A549 treated with Hydrocortisone at 1 μM for 4 hours (cell line): ENCODE measurements at places on chromosomes 12 and 14. TPM values are rescaled to one million over a fixed set of nuclear protein-coding genes. Genes with fewer than 3 reads are reported as not detected.

CDCA3 gene
- 73.1 to 82.3 TPM (median 77.5 TPM) in 5 replicates for total RNA-seq

NKX2-1 gene
- total RNA-seq: 0.05 to 0.10 TPM in 2 of 5 replicates, not detected in the others

FIGNL2 gene
- total RNA-seq: 0.18 to 0.28 TPM (median 0.26 TPM) in 5 replicates

KRT75 gene
- total RNA-seq: 0.07 to 0.18 TPM (median 0.09 TPM) in 5 replicates

RNF212B gene
- not detected in 5 replicates for total RNA-seq

LEMD3 gene
- total RNA-seq: 7.7 to 12.9 TPM (median 10.7 TPM) in 5 replicates

ADAMTS20 gene
- not detected in 5 replicates for total RNA-seq

DTX1 gene
- 0.41 to 0.50 TPM (median 0.45 TPM) in 5 replicates for total RNA-seq

MSI1 gene
- 1.2 to 1.5 TPM (median 1.3 TPM) in 5 replicates for total RNA-seq

RD3L gene
- not detected in 5 replicates for total RNA-seq

SENP1 gene
- total RNA-seq: 9.5 to 16.5 TPM (median 11.1 TPM) in 5 replicates

PLXNC1 gene
- 0.06 to 0.43 TPM (median 0.15 TPM) in 5 replicates for total RNA-seq

RBMS2 gene
- 9.1 to 12.2 TPM (median 11.0 TPM) in 5 replicates for total RNA-seq

TAS2R7 gene
- not detected in 5 replicates for total RNA-seq

CCDC196 gene
- not detected in 5 replicates for total RNA-seq

RBM19 gene
- total RNA-seq: 16.5 to 19.0 TPM (median 16.8 TPM) in 5 replicates

INSM2 gene
- total RNA-seq: 0.05 to 0.10 TPM (median 0.05 TPM) in 4 of 5 replicates, not detected in the other

LTBR gene
- 204 to 246 TPM (median 240 TPM) in 5 replicates for total RNA-seq

RAP1B gene
- total RNA-seq: 173 to 243 TPM (median 178 TPM) in 5 replicates

HSPB8 gene
- 14.6 to 22.0 TPM (median 16.2 TPM) in 5 replicates for total RNA-seq

IFI27 gene
- total RNA-seq: 0.40 to 1.6 TPM (median 1.3 TPM) in 5 replicates

TSPAN9 gene
- 49.5 to 68.9 TPM (median 57.9 TPM) in 5 replicates for total RNA-seq

MYF6 gene
- total RNA-seq: not detected in 5 replicates

SOAT2 gene
- total RNA-seq: 0.10 to 0.37 TPM (median 0.26 TPM) in 5 replicates

FBRSL1 gene
- total RNA-seq: 79.5 to 102 TPM (median 92.0 TPM) in 5 replicates

TAS2R42 gene
- total RNA-seq: not detected in 5 replicates

GSC gene
- 0.28 to 0.31 TPM (median 0.30 TPM) in 5 replicates for total RNA-seq

SLC5A8 gene
- not detected in 5 replicates for total RNA-seq

IL22 gene
- total RNA-seq: not detected in 5 replicates

IL23A gene
- total RNA-seq: 0.43 to 0.69 TPM (median 0.53 TPM) in 5 replicates

CAPZA3 gene
- not detected in 5 replicates for total RNA-seq

KERA gene
- total RNA-seq: not detected in 5 replicates

FOXG1 gene
- total RNA-seq: 0.13 to 0.22 TPM (median 0.18 TPM) in 5 replicates

P2RX7 gene
- 0.03 TPM in 1 of 5 replicates, not detected in the others for total RNA-seq

FGF23 gene
- total RNA-seq: not detected in 5 replicates

TAS2R30 gene
- 0.05 to 0.06 TPM in 2 of 5 replicates, not detected in the others for total RNA-seq

RPGRIP1 gene
- total RNA-seq: 0.09 to 0.25 TPM (median 0.17 TPM) in 5 replicates

SLC17A8 gene
- total RNA-seq: 0.12 TPM in 1 of 5 replicates, not detected in the others

TCP11L2 gene
- total RNA-seq: 1.8 to 2.7 TPM (median 2.3 TPM) in 5 replicates

KRT82 gene
- total RNA-seq: not detected in 5 replicates

CLEC2B gene
- total RNA-seq: 1.4 to 1.6 TPM (median 1.4 TPM) in 5 replicates

GRIP1 gene
- 2.6 to 4.2 TPM (median 3.1 TPM) in 5 replicates for total RNA-seq

KRT2 gene
- total RNA-seq: not detected in 5 replicates

NFATC4 gene
- 0.10 to 0.31 TPM (median 0.15 TPM) in 4 of 5 replicates, not detected in the other for total RNA-seq

ASCL1 gene
- 0.03 TPM in 1 of 5 replicates, not detected in the others for total RNA-seq

CEBPE gene
- 0.07 to 0.08 TPM in 2 of 5 replicates, not detected in the others for total RNA-seq

B4GALNT3 gene
- 0.47 to 0.71 TPM (median 0.60 TPM) in 5 replicates for total RNA-seq

RNASE2 gene
- not detected in 5 replicates for total RNA-seq

PLEKHH1 gene
- total RNA-seq: 3.0 to 3.5 TPM (median 3.2 TPM) in 5 replicates

FITM1 gene
- 0.13 to 0.18 TPM (median 0.14 TPM) in 3 of 5 replicates, not detected in the others for total RNA-seq

HEATR5A gene
- 14.9 to 19.2 TPM (median 17.5 TPM) in 5 replicates for total RNA-seq

NELL2 gene
- 0.03 to 0.37 TPM (median 0.18 TPM) in 4 of 5 replicates, not detected in the other for total RNA-seq

TAS2R9 gene
- total RNA-seq: not detected in 5 replicates

HAL gene
- total RNA-seq: 0.60 to 1.0 TPM (median 0.72 TPM) in 5 replicates
